Activated naive CD4-positive, alpha-beta T cell treated with anti-CD3 and anti-CD28 coated beads for 36 hours (primary cell): ENCODE measurements at places on chromosomes 2 and 18.

DNA sequence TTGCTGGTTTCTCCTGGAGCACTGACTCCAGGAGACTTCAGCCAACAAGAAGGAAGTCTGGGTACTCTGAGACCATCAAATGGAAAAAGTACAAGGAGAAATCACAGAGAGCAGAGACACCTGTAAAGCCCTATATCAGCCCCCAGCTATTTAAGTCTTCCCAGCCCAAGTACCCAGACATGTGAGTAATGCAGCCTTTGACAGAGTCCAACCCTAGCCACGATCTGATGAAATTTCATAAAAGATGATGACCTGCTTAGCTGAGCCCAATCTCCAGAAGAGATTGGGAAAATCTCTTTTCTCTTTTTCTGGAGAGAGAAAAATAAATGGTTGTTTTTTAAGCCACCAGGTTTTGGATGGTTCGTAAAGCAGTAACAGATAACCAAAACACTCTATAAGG, 196.6 kb downstream of the NBAS start:
- no peak for DNase-seq

- no peak for DNase-seq
Measured at GRCh38 chr18:75199327-75199726, 9.6 kb downstream of the PTGR3 start.

GRCh38 chr2:216289470-216289869, 82.8 kb downstream of the MARCHF4 start:
- no peak for DNase-seq

GRCh38 chr2:212284166-212284565, 254.4 kb downstream of the ERBB4 start:
- DNase-seq: no peak

- DNase-seq: no peak
Measured at GRCh38 chr2:13585732-13586131, 869.0 kb downstream of the TRIB2 start.

GRCh38 chr2:18749912-18750526, 160.7 kb upstream of the NT5C1B start:
- peak; percentile 75 for DNase-seq

GRCh38 chr2:201233192-201233811, 27.0 kb upstream of the CASP8 start:
- DNase-seq: peak; percentile 95

- DNase-seq: no peak
Measured at GRCh38 chr2:133716166-133716565, 147.9 kb upstream of the NCKAP5 start.

- DNase-seq: no peak
Measured at GRCh38 chr18:58276789-58277739, 233.0 kb downstream of the NEDD4L start.

GRCh38 chr18:54149078-54149697, 75.3 kb downstream of the MBD2 start:
- peak; percentile 92 for DNase-seq

DNA sequence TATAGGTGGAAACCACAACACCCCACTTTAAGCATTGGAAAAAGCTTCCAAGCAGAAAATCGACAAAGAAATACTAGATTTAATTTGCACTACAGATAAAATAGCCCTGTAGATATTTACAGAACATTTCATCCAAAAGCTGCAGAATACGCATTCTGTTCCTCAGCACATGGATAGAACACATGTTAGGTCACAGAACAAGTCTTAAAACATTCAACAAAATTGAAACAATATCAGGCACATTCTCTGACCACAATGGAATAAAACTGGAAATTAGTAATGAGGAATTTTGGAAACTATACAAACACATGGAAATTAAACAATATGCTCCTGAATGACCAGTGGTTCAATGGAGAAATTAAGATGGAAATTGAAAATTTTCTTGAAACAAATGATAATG, 27.8 kb upstream of the XDH start:
- no peak for DNase-seq

DNA sequence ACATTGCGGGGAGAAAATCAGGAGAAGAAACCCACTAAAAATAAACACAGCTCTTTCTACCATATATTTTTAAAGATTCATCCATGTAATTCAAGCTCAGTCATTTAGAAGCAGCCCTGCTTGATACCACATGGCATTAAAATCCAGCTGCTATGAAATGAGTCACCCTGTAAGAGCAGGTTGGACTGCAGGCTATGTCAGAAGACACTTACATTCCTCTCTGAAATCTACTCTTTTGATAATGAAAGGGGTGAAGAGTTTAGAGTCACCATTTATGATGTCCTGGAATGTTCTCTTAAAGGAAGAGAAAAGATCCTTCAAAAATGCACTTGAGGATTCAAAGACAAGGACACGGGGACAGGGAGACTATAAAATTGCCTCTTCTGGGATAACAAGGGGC, 100.6 kb upstream of the APCDD1 start:
- DNase-seq: no peak

DNA sequence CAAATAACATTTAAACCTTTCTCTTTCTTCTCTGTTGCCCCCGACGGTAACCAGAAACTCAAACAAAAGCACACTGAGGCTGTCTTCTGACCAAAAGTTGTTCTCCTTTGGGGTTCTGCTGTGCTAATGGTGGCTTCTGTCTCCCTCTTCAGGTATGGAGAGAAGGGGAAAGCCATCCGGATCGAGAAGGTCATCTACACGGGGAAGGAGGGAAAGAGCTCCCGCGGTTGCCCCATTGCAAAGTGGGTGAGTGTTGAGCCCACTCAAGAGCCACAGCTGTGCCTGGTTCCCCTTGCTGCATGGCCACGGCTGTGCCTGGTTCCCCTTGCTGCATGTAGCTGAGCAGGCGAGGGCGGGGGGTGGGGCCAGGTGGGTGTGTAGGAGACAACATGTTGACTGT, 67.4 kb downstream of the BOLA3 start:
- no peak for DNase-seq

- no peak for DNase-seq
Measured at GRCh38 chr2:25539136-25539535, 134.2 kb downstream of the DTNB start.

- DNase-seq: no peak
Measured at GRCh38 chr2:43452318-43452731, 143.5 kb downstream of the THADA start.

GRCh38 chr18:69817335-69817940, 130.2 kb downstream of the CD226 start:
- DNase-seq: no peak

- DNase-seq: no peak
Measured at GRCh38 chr18:51157215-51157614, 40.3 kb downstream of the MEX3C start.

GRCh38 chr2:218275371-218276072, 5.2 kb downstream of the PNKD start:
- DNase-seq: no peak

- peak; percentile 44 for DNase-seq
Measured at GRCh38 chr2:172962824-172963223, 112.8 kb upstream of the MAP3K20 start.

GRCh38 chr18:11767935-11768334, 78.9 kb downstream of the GNAL start:
- DNase-seq: no peak

DNA sequence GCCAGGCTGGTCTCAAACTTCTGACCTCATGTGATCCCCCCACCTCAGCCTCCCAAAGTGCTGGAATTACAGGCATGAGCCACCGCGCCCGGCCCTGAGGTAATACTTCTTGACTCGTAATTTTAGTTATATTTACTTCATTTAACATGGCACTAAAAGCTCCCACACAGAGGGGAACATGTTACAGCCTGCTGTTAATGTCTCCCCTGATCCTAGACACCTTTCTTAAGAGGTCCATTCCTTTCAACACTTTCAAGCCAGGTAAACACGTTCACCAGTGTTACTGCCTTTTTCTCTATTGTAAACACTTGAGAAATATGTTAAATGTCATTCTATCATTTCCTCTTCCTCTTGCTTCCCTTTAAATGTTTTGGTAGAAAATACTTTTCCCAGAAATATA, 161.4 kb downstream of the METTL4 start:
- DNase-seq: no peak

DNA sequence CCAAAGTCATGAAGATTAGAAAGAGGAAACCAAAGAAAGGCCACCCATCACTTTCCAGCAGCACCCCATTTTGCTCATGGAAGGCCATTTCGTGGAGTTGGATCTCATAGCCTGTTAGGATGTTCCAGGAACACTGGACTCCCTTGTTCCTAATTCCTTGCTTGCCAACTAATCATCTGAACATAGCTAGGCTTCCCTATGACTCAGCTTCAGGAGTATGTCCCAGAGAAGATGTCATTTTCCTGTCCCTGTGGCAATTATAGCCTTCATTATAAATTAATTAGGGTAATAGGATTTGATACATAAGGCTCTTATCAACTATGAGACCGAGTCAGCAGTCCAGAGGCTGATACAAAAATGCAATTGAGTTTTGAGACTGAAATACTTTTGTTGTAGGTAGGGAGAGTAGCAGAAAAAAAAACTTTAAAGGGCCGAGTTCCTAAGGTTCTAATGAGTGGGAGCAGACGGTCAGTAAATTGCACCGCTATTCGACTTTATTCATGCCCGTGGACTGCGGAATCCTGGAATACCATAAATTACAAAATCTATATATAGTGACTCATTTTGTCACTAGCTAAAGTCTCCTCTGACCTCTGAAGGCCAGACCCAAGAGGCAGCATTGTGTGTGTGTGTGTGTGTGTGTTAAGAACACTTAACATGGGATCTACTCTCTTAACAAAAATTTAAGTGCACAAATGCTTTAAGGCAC, 311.8 kb downstream of the FBXO15 start:
- no peak for DNase-seq

GRCh38 chr2:52717836-52718235, 1049.8 kb upstream of the CHAC2 start:
- no peak for DNase-seq
